ENCODE measurements at places on chromosomes 11 and 22. TPM values are rescaled to one million over a fixed set of nuclear protein-coding genes. Genes with fewer than 3 reads are reported as not detected.

- no peak overlapping the region for H3K4me3 ChIP-seq
- peaks cover 16% of the 10 kb centered on the region for H3K36me3 ChIP-seq
Measured at GRCh38 chr11:102172127-102172848, 62.0 kb downstream of the YAP1 start.

Gene CDK2AP2
- 37.4 TPM for total RNA-seq

Gene TMEM80
- total RNA-seq: 43.9 TPM

DNA sequence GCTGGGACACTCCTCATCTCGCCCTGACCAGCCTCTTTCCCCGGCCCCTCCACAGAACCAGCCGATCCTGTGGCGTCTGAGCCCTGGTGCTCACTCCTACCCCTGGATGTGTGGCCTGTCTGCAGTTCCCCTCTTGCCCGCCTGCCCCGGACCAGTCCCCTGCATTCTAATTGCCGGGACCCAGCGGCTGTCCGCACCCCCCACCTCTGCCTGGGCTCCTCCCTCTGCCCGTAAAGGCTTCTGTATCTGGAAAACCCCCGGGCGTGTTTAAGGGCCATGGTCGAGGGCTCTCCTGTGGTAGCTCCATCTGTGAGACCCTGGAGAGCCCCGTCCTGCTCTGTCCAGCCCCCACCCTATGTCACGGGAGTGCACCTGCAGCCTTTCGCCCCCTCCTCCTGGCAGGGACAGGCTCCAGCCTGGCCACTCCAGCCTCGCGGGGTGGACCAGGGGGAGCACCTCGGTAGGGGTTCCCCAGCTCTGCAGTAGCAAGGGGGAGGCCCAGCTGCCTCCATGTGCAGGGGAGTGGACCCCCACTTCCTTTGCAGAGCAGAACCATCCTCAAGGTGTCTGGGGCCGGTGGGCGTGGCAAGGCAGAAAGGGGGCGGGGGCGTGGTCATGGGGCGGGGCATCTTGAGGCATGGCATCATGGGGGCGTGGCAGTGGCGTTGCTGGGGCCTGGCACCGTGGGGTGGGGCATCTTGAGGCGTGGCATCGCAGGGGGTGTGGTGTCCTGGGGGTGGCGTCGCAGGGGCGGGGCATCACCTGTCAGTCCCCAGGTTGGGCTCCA lies 430.4 kb downstream of the TBC1D22A start:
- DNase-seq: peak; percentile 83
- H3K36me3 ChIP-seq: no peaks in the 10 kb centered on the region
- no peak overlapping the region for H3K27ac ChIP-seq
- H3K4me3 ChIP-seq: no peak overlapping the region
- H3K27me3 ChIP-seq: no peaks in the 10 kb centered on the region
- no peaks in the 10 kb centered on the region for H3K4me1 ChIP-seq

DNA sequence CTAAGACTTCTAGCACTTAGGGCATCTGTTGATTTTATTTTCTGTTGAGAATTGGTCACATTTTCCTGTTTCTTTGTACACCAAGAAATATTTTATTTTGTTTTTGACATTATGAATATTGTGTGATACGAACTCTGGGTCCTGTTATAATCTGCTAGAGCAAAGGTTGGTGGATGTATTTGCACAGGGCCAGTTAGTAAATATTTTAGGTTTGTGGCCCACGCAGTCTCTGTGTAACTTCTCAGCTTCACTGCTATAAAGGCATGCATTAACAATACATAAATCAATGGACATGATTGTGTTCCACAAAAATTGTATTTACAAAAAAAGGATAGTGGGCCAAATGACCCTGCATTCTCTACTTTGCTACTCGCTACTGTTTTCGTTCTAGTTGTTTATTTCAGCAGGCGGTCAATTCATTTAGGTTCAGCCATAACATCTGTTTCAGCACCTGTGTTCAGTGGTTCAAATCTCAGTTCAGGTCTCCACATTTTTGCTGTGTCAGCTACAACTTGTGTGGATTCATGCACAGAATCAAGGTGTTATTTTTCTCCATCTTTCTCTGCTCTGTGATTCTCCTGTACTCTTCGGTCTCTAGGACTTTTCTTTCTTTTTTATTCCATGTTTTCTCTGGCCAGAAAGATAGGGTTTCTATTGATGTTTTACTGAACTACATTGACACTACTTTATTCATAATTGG lies 786.2 kb downstream of the ETS1 start:
- no peak for DNase-seq
- H3K4me3 ChIP-seq: no peak overlapping the region
- H3K27ac ChIP-seq: no peak overlapping the region
- no peaks in the 10 kb centered on the region for H3K4me1 ChIP-seq

DNA sequence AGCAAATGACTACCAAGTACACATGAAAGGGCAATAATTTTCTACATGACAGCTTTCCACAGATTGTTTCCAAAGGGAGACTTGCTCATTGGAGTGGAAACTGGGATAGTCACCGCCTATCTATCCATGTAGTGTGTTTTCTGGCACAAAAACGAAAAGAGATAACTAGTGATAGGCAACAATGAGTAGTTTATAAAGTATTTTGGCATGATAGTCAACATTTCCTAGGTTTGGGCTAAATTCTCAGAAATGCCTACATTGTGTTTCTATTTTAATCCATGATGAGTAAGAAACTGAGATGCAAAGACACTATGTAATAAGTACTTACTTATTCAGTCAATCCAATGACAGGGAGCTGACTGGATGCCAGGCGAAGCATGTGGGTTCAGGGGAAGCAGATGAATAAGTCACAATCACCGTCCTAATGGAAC lies 1129.1 kb downstream of the DLG2 start:
- H3K27me3 ChIP-seq: no peaks in the 10 kb centered on the region
- no peak overlapping the region for H3K27ac ChIP-seq
- H3K4me3 ChIP-seq: no peak overlapping the region
- DNase-seq: no peak

GRCh38 chr11:69004411-69005182 lies 8.4 kb downstream of the MRGPRF start:
- peaks cover 64% of the 10 kb centered on the region for H3K4me1 ChIP-seq
- H3K27me3 ChIP-seq: no peaks in the 10 kb centered on the region
- no peak overlapping the region for H3K4me3 ChIP-seq

DNA sequence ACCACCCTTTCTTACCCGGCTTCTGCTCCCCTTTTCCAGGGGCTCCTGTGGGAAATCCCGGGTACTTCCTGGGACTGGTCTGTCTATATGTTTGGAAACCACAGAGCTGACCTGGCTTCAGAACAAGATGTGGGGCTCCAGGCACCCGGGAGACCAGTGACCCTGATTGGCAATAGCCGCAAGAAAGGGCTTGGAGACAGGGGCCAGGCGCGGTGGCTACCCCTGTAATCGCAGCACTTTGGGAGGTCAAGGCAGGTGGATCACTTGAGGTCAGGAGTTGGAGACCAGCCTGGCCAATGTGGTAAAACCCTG lies 3.2 kb upstream of the NEAT1 start:
- peaks cover 8% of the 10 kb centered on the region for H3K36me3 ChIP-seq

Gene CD3D
- total RNA-seq: not detected
